ENCODE measurements at places on chromosomes 7 and 10.

DNA sequence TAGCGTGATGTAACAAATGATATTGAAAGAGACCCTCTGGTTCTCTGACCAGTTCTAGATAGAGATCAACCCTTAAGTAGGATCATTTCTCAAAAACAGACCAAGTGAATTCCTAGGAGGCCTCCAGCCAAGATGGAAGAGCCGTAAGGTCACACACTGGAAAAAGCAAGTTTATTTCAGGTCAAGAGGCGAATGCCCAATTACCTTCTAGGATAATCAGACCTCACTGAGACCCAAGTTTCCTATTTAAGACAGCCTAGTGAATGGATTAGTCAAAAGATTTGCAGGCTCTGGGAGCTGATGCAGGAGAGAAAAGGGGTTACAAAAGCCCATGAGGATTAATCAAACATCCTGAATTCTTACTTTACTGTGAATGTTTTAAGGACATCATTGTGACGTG lies 486.1 kb upstream of the NRP1 start:
- no peak for DNase-seq

DNA sequence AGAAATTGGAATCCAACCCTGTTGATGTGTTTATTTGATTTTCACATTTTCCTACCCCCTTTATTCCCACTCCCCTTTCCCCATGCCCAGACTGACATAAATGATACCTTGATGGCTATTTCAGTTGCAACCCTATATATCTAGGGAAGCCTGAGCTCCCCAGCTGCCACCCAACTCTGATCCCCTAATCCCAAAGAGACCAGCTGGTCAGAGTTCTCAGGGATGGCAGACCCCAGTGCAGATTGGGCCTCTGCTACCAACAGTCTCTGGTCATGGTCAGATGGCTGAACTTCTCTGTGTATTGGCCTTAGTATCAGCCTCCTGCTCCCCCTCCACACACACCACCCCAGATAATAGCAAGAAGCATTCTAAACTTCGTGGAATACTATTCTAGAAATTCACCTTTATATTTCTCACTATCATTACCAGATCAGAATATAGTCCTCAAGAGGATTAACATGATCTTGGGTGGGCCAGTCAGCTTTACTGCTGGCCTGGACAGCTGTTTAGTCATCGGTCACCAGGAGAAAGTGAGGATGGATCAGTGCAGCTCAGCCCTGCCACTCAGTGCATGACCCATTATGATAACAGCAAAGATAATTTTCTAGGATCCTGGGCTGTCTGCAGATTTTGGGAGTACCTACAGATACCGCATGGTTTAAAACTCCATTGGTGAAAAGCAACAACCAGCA lies 24.5 kb upstream of the BTRC start:
- no peak for DNase-seq

DNA sequence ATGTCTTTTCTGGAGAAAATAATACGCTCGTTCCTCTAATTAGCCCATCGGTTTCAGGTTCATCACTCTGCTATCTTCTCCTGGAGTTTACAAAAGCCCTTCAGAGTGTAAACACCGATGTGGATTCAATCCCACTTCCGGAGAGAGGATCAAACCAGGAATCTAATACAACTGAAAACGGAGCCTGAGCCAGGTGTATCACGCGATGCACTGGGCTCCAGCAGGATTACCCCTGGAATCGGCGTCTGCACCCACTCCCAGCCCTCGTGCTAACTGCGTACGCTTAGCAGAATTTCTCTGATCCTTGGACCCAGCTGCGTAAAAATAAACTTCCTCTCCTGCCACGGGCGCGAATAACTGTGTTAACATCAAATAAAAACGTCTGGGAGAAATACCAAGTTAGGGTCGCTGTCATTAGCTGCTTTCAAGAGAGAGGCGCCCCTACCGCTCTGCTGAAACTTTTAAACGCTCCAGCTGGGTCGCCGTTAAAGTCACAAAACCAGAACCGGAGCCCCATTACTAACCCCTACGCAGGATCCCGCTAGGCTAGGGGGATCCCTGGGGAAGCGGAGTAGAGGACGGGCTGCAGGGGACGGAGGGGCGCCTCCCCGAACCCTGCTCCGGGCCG lies 502 bp downstream of the ZNF3 start:
- no peak for DNase-seq

GRCh38 chr10:132667342-132668047 lies 118.5 kb downstream of the NKX6-2 start:
- no peak for DNase-seq

GRCh38 chr10:97701438-97702069 lies 12.0 kb upstream of the MARVELD1 start:
- peak; percentile 49 for DNase-seq

GRCh38 chr10:3493621-3494020 lies 291.4 kb downstream of the KLF6 start:
- DNase-seq = no peak

- DNase-seq = no peak
These were observed 1.2 kb upstream of the ZNF746 start for GRCh38 chr7:149498811-149499210.

DNA sequence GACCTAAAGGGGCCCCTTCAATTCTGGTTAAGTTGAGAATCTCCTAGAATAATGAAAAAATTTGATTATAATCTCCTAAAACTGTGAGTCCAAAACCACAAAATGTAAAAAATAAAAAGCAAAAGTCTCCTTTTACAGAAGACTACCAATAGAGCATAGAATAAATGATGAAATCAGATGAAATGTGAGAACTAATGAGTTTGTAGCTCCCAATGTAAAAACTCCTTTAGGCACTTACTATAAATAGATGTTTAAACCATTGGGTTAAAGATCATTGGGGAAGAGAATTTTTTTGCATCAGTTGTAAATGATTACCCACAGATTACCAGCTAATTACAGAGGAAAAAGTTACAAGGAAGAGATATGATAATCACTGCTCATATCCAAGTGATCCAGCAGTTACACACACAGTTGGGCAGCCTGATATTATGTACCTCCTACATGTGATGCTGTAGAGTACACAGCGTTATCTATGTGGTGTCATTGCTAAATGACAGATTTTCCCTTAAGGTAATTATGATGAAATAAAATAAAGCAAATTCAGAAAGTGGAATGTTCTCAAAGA lies 282.7 kb upstream of the SEMA3D start:
- no peak for DNase-seq
